ENCODE measurements at places on chromosomes 6 and 20. TPM values are rescaled to one million over a fixed set of nuclear protein-coding genes. Genes with fewer than 3 reads are reported as not detected.

DNA sequence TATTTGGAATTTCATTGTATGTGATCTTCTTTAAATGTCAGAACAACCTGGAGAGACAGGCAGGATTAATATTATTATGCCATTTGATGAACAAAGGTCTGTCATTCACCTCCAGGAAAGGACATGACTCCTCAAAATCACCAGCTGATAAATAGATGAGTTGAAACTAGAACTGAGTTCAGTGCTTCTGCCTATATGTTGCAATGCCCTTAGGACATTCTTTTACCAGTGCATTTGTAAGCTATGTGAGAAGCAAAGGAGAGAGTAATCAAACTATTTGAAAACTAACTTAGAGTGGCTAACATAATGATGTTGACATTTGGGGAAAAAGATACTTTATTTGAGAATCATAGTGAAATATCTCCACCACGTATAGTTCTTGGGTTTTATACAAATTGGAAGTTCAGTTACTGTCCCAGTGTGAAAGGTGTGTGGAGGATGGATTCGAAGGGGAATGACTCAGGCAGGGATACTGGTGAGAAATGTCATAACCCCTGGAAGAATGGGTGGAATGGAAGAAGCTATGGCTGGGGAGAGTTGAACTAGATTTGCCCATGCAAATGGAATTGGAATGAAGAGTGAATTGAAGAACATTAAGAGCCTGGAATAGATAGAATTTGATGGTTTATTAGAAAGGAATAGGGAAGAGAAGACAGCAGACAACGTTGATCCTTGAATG, 21.5 kb downstream of the PKIB start:
- DNase-seq = no peak

- DNase-seq = no peak
Observed at GRCh38 chr20:51586005-51586440, 43.5 kb upstream of the NFATC2 start.

The SHLD1 gene
- total RNA-seq = 1.8 TPM

The FARS2 gene
- total RNA-seq = 19.1 TPM

The CEP85L gene
- 65.3 TPM for total RNA-seq
